ENCODE measurements at places on chromosomes 7 and 10.

DNA sequence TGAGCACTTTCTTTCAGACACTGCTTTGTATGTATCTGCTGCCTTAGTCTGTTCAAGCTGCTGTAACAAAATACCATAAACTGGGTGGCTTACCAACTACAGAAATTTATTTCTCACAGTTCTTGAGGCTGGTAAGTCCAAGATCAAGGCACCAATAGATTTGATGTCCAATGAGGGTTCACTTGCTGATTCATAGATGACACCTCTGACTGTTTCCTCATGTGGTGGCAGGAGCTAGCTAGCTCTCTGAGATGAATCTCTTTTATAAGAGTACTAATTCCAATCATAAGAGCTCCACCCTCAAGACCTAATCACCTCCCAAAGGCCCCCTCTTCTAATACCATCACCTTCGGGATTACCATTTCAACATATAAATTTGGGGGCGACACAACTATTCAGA lies 76.6 kb upstream of the ADO start:
- DNase-seq = no peak

GRCh38 chr10:104109908-104110662 lies 11.9 kb upstream of the SFR1 start:
- no peak for DNase-seq

DNA sequence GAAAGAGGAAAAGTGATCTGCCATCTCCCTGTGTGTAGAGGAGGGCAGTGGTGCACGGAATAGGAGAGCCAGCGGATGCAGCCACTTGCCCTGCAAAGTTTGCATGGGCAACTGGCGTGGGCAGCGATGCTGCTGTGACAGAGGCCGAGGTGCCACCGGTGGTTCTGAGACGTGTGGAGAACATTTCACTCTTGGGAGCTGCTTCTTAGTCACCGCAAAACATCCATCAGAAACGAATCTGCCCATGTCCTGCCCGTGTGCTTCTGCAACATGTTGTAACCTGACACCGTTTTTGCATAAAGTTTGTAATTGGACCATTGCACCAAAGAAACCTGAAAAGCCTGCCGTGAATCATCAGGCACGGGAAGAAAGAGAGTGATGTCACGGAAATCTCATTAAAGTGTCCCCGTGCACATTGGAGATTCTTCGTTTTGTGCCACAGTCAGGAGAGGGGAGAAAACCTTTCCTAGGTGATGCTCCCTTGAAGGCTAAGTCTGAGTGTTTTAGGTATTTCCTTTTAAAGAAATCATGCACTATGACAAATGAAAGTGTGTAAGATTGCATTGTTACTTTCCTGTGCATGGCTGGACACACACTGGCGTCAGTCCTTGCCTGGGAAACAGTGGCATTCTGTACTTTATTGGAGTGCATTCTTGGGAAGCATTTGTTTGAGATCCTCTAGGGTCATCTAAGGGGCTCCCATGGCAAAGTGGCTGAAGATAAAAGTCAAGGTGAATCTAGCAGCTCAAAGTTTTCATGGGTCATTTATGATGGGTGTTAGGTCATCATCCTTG lies 302.6 kb downstream of the KLF6 start:
- DNase-seq = peak; percentile 79

DNA sequence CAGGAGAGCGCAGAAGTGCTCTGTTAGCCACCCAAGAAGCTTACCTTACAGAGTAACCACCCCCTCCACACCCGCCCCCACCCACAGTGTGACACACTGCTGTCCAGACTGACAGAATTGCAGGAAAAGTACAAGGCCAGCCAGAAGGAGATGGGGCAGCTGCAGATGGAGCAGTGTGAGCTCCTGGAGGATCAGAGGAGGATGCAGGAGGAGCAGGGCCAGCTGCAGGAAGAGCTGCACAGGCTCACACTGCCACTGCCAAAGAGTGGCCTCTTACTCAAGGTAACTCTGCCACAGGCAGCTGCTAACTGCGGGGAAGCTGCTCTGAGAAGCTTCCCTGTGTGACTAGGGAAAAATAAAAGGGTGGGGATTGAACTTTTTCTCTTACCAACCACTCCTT lies 17.6 kb downstream of the CCDC136 start:
- DNase-seq = no peak

GRCh38 chr10:620417-620816 lies 69.1 kb downstream of the DIP2C start:
- no peak for DNase-seq

DNA sequence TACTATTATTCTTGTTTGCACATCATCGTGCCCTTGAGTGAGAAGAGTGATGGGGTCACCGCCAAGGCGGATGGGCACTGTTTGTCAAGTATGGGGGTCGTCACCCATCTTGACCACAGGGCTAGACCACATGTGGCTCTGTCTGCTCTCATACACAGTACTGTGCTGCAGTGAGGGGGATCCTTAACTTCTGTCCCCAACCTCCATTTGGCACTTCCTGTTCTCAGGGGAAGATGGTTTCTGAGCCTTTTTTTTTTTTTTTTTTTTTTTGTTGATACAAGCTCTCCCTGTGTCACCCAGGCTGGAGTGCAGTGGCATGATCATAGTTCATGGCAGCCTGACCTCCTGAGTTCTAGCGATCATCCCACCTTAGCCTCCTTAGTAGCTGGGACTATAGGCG lies 13.6 kb downstream of the WBP1L start:
- DNase-seq = no peak

GRCh38 chr10:60340973-60341372 lies 48.7 kb downstream of the ANK3 start:
- no peak for DNase-seq

DNA sequence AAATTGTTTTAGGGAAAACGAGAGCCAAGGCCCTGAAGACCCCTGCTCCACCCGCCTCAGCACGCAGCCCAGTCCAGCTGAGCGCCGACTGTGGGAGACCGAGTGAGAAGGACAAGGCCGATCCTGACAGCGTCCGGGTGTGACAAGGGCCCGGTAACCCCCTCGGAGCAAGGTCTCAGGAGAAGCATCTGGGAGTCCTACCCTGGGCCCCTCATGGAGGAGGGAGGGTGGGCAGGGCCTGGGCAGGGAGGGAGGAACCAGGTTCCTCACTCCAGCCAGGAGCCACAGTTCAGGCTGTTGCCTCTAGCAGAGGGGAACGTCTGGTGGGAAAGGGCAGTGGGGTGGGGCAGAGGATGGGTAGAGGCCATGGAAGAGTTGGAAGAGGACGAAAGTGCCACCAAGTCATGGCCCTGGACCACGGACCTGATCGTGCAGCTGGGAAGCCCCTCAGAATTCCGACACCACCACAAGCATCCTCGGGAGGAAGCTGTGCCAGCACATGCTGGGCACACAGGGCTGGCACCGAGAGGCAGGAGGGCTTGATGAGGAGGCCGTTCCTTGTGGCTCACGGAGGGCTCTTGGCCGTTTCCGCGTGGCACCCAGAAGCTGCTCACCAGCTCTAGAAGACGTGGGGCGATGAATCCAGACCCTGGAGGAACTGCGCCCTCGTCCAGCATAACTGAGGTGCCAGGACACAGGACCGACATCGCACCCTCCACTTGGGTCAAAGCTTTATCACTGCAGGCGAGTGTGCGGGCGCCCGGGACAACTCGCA lies 2.2 kb upstream of the KNDC1 start:
- DNase-seq = no peak

DNA sequence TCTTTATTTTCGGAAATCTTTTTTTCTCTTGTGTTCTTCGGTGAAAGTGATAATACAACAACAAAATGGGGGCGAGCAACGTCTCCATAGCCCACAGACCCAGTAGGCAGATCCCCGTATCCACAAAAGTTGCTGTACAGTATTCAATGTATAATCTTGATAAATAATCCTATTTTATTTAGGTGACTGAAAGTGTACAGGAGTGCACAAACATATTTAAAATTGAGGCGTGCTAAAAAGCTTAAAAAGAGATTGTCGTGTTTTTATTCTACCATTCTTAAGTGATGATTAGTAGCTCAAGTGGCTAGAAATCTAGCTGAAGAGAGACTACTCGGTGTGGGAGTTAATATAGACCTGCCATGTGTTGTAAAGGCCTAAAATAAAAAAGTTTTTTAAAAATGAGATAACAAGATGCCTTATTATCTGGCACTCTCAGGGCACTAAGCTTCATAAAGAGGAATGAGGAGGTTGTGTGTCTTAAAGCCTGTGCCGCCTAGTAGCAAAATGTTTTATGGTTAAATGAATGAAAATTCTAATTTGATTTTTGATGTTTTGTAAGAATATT lies 1.6 kb downstream of the CAPZA2 start:
- no peak for DNase-seq

DNA sequence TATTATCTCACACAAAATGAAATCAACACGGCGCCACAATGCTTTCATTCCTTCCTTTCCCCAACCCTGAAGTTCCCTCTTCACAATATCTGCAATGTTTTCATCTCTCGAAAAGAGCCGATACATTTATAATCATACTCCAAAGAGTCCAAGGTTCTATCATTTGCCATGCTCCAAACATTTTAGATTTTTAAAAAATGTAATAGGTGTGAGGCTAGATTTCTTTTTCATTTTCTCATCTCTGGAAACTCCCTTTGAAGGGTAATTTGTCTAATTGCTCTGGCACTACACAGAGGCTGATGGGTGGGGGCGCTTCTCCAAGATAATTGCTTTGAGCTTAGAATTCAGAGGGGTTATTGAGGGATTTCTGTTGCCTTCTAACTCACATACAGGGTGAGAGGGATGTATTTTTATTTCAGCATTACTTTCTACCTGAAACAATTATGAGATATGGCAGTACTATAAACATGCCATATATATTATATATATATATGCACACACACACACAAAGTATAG lies 4.9 kb downstream of the DLX5 start:
- DNase-seq = no peak

DNA sequence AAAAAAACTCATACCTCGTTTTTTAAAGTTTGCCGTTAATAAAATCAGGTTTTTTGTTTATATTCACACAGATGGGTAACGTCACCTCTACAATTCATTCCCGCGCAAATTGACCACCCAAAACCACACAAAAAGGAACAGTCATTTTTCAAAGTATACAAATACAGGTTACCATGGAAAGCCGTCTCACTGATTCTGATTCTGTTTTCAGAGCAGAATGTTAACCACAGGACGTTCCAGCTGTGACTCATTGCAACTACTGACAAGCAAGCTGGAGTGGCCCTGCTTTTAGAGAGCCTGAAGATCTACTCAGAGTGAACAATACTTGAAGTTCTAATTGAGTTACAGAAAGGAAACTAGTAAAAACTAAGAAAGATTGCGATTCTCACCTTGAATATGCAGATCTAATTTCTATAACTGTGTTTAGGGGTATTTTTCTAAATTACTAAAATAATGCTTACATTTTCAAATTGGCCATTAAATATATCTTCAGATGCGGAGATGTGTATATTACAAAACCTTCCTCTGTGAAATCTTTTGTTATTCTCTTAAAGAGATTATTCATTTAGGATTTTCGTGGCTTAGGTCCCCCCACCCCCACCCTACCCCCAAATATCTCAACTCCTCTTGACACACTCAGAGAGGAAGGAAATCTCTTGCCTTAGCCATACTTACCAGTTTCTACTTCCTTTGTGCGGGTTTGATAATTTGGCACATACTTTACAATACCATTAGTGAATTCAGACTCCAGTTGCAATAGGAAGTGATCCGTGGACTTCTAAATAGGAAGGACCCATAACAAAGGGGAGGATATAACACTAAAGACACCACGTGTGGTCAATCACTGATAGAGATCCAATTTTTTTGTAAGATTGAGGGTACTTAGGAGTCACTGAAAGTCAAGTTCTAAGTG lies 106.0 kb downstream of the CUBN start:
- peak; percentile 60 for DNase-seq

GRCh38 chr10:113982769-113983168 lies 60.9 kb upstream of the ADRB1 start:
- no peak for DNase-seq

DNA sequence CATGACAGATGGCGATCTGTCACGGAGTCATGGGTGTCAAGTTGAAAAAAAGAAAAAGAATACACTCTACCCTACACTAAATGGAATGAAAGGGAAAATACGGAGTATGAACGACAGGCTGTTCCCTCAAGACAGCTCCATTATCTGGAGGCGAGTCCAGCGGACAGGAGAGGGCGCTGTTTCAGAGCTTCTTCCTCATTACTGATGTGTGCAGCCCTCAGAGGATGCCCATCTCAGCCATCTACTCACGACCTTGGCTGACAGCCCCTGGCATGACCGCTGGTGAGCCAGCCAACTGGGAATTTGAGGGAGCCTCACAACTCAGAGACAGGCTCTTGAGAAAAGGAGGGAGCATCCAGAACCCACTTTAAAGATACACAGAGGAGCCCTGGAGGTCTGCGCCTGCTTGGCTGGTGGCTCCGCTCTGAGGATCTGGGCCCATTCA lies 49.6 kb upstream of the SMNDC1 start:
- DNase-seq = peak; percentile 78

DNA sequence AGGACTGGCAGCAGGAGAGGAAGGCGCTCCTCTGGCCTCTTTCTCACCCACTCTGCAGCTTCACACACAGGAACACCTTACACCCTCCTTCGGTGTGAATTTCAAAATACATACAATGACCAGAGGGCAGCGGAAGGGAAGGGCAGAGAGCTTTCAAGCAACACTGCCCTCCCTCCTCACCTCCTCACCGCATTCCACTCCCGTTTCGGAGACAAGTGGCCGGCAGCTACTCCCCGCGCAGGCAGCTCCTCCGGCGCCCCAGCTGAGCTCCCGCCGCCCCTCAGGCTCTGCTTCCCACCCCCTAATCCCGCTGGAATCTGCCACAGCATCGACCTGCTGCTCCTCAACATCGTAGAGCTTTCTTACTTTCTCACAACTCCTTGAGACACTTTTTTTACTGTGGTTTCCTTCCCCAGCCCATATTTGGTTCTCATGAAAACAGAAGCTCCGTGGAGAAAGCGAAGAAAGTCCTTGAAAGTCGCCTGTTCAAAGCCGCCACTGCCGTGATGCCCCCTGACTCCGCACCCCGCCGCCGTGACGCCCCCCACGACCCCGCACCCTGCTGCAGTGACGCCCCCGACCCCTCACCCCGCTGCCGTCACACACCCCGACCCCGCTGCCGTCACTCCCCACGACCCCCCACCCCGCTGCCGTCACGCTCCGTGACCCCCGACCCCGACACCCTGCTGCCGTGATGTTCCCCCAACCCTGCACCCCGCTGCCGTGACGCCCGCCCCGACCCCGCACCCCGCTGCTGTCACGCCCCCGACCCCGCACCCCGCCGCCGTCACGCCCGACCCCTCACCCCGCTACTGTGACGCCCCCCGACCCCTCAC lies 14.6 kb upstream of the GPER1 start:
- no peak for DNase-seq

- no peak for DNase-seq
These were observed 23.0 kb downstream of the PRLHR start for GRCh38 chr10:118572256-118573041.

GRCh38 chr7:98641646-98642500 lies 24.8 kb downstream of the NPTX2 start:
- no peak for DNase-seq

Measured in keratinocyte (primary cell).